ENCODE measurements at places on chromosomes 2 and 18.

DNA sequence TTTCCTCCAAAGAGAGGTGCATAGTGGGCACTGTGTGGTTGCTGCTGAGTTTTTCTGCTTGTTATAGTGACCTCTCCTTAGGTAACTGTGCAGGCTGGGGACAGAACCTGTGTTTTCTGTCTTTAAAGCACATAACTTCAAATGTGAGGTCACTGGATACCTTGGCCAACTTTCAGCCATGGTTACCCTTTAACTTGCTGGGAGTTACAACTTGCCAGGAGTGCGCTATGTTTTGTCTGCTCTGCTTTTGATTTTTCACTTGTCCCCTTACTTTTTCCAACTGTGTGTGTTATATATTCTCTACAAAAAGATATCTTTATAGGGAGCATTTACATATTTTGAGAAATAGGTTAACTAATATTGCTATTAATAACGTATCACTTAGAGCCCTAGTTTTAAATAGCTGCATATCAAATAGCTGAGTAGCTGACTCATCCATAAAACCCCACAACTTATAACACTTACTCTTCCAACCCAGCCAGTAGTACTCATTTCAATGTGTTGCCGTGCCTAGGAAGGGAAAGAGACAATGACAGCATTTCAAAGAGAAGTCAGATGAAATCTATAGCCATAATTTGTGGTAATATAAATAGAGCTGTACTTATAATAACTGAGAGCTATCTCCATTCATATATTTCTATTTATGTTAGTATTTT is 51.6 kb downstream of the DPP4 start:
- DNase-seq = no peak

- DNase-seq = no peak
Measured at GRCh38 chr18:50578651-50579050, 18.8 kb downstream of the MAPK4 start.

DNA sequence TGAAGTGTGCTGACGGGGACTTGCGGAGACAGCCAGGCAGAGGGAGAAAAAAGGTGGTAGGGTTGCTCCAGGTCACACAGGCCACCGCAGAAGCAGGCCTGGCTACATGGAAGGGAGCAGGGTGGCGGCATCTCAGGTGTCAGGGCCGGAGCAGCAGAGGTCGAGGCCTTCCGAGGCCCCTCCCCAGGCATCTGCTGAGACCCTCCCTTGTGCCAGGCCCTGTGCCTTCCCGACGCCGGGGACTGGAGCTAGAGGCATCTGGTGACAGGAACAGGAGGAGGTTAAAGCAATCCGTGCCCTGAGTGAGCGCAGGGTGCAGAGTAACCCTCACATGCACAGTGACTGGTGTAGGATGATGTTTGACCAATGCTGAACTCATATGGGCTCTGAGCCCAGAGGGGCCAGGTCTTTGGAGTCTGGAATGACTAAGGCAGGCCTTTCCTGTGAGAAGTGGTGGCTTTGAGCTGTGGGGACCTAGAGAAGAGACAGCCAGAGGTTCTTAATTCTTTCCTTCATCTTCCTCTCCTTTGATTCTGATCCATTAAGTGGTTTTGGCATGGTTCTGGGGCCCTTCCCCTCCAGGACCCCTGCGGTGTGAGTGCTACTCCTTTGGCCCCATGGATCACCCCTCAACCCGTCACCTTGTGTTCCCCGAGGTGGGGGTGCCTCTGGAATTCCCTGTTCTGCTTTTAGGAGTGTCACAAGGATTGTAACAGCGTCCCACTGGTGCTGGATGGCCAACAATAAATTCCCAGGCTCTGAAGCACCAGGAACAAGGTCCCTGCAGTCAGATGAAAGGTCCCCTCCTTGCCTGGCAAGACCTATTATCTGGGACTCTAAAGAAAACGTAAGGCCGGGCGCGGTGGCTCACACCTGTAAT is 72.1 kb downstream of the KLHL29 start:
- DNase-seq = no peak

DNA sequence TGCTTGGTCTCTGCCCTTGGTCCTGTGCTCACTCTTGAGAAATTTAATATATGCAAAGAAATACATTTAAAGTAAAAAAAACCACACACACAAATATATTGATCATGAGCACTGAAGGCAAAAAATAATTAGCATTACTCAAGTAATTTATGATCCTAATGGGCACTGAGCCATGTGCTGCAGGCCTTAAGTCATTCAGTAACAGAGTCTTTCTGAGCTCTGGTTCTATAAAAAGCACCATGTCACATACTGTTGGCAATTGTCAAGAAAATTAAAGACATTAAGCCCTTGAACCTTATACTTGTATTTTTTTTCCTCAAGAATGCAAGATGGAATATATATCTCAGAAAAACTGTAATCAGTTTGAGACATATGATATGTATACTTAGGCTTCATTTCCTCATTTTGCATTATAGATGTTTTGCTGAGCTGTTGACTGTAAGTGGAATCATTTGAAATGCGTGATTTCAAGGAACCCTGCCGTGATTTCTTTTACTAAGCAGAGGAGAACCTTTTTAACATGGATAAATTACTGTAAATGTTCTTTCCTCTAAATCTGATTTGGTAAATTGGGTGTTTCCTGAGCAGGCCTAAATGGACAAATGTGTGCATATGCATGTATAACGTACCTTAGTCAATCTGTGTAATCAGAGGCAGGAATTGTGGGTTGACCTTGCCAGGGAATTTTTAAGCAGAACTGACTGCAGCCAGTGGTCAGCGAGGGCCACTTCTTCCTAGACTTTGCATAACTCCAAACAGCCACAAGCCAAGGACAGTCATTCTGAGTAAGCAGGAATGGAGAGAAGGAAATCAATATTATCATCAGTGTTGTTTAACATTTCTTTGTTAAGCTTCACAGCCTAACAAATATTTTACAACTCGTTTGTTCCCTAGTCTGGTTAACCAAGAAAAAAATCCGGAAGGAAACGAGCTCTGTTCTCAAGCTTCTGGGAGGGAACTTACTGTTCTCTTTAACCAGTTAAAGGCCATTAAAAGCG is 191.5 kb upstream of the ATP5MC3 start:
- DNase-seq = no peak

- DNase-seq = peak; percentile 60
Measured at GRCh38 chr18:3605954-3606443, 156.0 kb downstream of the TGIF1 start.

- DNase-seq = peak; percentile 29
Measured at GRCh38 chr2:121735518-121736074, 1.1 kb downstream of the NIFK start.

Data from CD4-positive, alpha-beta T cell treated with Interleukin-17A for 1 hour (primary cell).